ENCODE measurements at places on chromosomes 3 and 15. TPM values are rescaled to one million over a fixed set of nuclear protein-coding genes. Genes with fewer than 3 reads are reported as not detected.

DNA sequence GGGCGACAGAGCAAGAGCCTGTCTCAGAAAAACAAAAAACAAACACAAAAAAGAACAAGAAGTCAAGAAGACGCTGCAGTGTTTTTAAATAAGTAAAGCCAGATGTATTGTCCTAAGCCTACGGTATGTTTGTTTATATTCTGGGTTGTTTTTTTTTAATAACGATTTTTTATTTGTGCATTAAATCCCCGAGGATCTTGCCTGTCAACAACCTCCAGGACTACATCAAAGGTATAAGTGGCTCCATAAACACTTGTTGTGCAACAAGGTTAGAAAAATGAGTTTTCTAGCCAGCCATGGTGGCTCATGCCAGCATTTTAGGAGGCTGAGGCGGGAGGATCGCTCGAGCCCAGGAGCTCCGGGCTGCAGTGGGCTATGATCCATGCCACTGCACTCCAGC, 26.1 kb downstream of the ITGB5 start:
- no peaks in the 10 kb centered on the region for H3K36me3 ChIP-seq
- no peak for DNase-seq
- H3K27me3 ChIP-seq, result peaks cover 32% of the 10 kb centered on the region
- no peak overlapping the region for H3K27ac ChIP-seq
- no peak overlapping the region for H3K4me3 ChIP-seq

Gene UTS2B
- not detected for total RNA-seq

- peak overlapping the region; percentile 93 for H3K27ac ChIP-seq
- H3K27me3 ChIP-seq, result peaks cover 87% of the 10 kb centered on the region
- H3K4me1 ChIP-seq, result peaks cover 29% of the 10 kb centered on the region
Measured at GRCh38 chr3:27713078-27713423, 9.1 kb downstream of the EOMES start.

GRCh38 chr3:98519351-98519750, 3.4 kb downstream of the CLDND1 start:
- H3K36me3 ChIP-seq, result peaks cover 22% of the 10 kb centered on the region
- peaks cover 53% of the 10 kb centered on the region for H3K4me1 ChIP-seq
- peak overlapping the region; percentile 77 for H3K4me3 ChIP-seq
- peak overlapping the region; percentile 97 for H3K27ac ChIP-seq

Gene PTX3
- 1.2 TPM for total RNA-seq

DNA sequence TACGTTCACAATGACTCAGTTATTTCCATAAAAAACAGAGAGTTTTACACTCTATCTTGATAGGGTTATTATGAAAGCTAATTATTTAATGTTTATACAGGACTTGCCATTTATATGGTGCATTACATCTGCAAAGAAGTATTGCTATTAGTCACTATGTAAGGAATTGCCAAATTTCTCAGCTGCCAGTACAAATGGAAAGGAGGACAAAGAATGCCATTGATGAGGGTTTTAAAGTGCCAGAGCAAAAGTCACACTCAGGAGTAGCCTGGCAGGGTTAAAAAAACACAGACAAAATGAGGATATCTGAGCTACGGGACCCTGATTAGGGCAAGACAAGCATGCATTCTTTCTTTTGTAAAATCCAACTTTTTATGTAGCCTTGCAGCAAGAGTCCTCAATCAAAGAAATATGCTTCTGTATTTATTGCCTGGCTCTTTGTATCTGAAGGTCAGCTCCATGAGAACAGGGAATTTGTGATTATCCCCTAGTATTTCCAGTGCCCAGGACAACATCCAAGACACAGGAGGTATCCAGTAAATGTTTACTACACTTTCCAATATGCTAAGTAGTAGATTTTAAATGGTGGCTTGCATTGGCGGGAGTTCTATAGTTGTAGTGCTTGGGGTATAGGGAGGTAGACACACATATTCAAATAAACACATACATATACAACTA, 1013.6 kb downstream of the ROBO1 start:
- no peak for DNase-seq
- H3K27me3 ChIP-seq, result no peaks in the 10 kb centered on the region
- H3K36me3 ChIP-seq, result no peaks in the 10 kb centered on the region
- H3K27ac ChIP-seq, result no peak overlapping the region

- H3K27ac ChIP-seq, result peak overlapping the region; percentile 41
- H3K36me3 ChIP-seq, result peaks cover 3% of the 10 kb centered on the region
- peak overlapping the region; percentile 81 for H3K4me3 ChIP-seq
- no peak for DNase-seq
- peaks cover 11% of the 10 kb centered on the region for H3K4me1 ChIP-seq
Measured at GRCh38 chr3:67685499-67685898, 31.1 kb upstream of the SUCLG2 start.

Gene SERINC4
- total RNA-seq, result not detected

Measured in T-helper 17 cell (primary cell).